Stimulated activated CD4-positive, alpha-beta T cell treated with anti-CD3 and anti-CD28 coated beads, TNF-alpha, amount 100 ng/mL, for 24 hours (primary cell): ENCODE measurements at places on chromosomes 4 and X.

DNA sequence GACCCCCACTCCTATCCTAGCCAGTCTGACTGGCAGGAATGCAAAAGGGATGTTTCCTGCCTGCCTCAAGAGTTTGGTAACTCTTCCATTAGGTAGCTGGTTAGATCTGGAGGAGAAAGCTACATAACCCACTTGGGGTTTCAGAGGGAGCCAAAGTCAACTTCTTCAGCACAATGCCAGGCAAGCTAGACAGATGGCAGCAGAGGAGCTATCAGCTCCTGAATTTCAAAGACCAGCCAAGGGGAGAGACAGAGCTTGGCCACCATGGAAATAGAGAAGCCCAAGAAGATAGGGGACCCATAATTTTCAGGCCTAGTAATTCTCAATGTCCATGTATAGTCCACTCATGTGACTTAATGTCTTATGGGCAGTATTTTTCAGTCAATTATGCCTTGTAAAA lies 56.4 kb downstream of the PGRMC1 start:
- no peak for DNase-seq

- peak; percentile 31 for DNase-seq
These were observed 3.1 kb downstream of the JADE1 start for GRCh38 chr4:128812442-128813235.

- no peak for DNase-seq
These were observed 76.1 kb downstream of the AMMECR1 start for GRCh38 chrX:110241816-110242215.

DNA sequence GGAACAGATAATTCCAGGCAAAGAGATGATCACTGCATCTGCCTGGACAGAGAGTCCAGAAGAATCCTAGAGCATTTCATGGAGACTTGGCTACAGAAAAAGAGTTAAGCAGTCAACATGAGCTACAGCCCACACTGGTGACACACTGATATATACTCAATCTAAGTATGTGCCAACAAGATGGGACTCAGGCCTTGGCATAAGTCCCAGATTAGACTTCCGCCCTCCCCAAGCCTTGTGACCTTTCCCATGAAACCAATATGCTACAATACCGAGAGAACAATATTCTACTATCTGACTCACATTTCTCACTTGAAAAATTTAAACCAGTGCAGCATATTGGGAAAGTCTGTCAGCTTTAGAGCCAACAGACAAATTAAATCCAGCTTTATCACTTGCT lies 65.7 kb upstream of the SLITRK2 start:
- DNase-seq = no peak

- no peak for DNase-seq
These were observed 32.1 kb upstream of the TEX13D start for GRCh38 chrX:124300405-124300804.

DNA sequence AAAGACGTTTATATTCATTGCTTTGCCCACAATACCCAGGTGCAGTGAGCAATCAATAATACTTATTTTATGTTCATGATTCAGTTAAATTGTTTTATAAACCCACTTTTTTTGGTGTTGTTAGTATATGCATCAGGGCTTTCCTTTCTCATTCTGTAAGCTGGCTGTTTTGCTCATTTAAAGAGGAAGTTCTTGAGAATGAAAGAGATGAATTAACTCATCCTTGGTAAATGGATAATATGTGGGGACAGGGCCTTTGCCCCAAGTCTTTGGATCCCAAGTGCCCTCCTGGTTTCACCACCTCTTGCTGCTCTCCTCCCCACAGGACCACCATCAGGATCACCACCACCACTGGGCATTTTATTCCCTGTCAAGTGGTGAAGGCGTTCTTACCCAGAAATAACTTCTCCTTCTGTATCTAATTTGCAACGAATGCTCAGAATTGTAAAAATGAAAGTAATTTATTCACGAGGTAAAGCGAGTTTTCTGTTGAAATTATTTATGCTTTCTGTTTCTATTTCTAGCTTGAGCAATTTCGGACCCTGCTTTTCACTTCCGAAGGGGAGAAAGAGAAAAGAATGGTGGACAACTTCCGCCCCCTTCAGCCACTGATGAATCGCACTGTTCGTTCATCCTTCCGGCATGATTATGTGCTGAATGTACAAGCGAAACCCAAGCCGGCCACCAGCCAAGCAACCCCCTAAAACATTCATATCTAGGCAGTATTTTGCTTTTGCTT lies 8.2 kb upstream of the ZRSR2 start:
- peak; percentile 5 for DNase-seq

DNA sequence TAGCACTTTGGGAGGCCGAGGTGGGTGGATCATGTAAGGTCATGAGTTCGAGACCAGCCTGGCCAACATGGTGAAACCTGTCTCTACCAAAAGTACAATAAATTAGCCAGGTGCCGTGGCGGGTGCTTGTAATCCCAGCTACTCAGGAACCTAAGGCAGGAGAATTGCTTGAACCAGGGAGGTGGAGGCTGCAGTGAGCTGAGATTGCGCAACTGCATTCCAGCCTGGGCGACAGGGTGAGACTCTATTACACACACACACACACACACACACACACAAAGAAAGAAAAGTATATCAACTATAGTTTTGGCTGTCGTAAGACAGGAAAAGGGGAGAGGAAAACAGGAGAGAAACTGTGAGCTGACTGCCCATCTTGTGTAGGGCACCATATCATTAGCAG lies 171.7 kb downstream of the ADAMTS3 start:
- no peak for DNase-seq

GRCh38 chr4:112721627-112722026 lies 84.7 kb downstream of the LARP7 start:
- no peak for DNase-seq

DNA sequence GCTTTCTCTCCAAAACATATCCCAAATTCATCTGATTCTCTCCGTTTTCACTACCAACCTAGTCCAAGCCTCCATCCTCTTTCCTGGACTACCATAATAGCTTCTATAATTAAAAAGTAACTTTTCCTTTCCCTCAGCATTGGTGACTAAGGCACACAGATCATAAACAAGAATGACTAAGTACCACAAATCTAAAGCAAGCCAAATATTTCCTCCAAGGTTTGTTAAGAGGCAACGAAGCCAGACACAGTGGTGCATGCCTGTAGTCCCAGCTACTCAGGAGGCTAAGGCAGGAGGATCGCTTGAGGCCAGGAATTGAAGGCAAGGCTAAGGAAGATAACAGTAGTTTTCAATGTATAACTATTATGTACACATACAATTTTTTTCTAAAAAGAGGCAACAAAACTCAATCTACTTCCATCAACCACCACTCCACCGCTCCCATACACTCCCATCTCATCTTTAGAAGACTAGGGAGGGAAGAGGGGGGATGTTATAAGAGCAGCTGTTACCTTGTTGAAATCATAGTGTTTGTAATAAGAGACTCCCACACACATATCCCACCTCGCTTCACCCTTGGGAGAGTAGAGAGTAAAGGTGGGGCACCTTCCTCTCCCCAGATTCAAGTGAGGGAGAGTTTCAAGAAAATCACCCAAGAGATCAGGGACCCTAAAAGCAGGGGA lies 4.2 kb upstream of the JCHAIN start:
- DNase-seq = no peak

DNA sequence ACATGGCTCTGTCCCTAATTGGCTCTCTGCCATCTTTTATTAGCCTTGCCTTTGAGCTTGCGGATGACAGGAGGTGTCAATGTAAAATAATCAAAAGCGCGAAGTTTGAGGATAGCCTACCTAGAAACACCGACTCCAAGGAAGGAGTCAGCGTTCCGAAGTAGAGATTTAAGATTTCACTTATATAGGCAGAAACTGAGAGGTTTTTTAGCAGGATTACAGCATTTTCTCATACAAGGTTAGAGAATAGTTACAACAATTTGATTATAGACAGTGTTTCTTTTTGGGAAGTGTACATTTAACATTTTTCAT lies 499 bp upstream of the NFXL1 start:
- no peak for DNase-seq

- no peak for DNase-seq
These were observed 21.6 kb upstream of the MAPK10 start for GRCh38 chr4:86381431-86381830.

- no peak for DNase-seq
These were observed 100.5 kb upstream of the TBC1D9 start for GRCh38 chr4:140856621-140857062.

DNA sequence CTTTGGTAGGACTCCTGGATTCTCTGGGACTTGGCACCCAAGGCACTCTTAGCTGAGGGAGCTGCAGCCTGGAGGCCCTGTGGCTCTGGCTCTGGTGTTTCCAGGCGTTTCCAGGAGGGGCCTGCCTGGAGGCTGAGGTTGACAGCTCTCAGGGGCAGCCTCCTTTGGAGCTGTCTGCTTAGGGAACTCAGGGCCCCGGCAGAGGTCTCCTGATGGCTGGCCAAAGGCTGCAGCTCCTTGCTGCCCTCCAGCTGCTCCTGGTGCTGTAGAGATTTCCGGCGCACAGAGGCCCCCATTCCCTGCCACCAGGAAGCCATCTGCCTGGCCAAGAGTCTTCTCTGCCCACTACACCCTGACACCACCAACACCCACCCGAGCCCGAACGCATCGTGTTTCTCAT lies 25.3 kb upstream of the ARHGEF38 start:
- no peak for DNase-seq

DNA sequence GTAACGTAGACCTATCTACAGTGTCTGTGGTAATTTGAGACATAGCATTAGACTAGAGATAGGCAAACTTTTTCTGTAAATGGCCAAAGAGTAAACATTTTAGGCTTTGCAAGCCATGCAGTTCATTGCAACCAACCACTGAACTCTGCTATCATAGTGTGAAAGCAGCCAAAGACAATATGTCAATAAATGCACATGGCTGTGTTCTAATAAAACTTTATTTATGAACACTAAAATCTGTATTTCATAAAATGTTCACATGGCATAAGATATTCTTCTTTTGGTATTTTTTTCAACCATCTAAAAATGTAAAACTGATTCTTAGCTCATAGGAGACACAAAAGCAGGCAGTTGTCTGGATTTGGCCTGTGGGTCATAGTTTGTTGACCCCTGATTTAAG lies 120.9 kb downstream of the AMELX start:
- no peak for DNase-seq

DNA sequence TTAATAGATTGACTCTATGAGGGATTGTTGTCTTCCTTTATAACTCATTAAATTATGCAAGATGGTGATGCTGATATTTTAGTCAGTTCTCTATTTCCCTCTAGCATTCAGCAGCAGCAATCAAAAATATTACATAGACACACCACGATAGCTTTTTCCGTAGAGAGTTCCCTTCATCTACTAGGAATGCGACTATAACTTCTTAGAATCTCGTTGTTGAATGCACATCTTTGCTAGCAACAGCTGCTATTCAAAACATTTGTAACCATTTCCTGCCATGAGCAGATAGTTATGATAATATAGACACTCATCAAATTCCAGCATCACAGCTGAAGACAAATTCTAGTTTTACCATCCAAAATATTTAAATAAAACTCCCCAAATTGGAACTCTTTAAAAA lies 147.4 kb upstream of the FGF13 start:
- DNase-seq = no peak

GRCh38 chr4:121551271-121551670 lies 145.5 kb downstream of the ANXA5 start:
- no peak for DNase-seq

DNA sequence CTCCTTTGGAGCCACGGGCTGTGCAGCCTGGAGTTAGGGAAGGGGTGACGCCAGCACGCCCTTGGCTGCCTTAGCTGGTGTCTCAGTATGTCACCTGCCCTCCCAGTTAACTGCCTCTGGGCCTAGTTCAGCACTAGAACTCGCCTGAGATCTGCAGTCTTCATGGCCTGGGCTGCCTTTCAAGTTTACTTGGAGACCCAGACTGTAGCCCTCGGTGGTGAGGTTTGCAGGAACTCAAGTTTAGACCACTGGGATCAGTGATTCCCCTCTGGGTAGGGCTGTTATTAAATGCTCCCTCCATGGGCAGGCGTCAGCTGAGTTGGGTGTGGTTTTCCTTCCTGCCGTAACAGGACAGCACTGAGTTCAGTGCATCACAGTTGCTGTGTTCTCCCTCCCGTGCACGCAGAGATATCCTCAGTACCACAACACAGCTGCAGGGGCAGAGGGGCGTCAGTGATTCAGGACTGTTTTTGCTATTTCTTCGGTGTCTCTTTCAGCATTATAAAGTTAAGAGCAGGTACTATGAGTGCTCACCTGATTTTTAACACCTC lies 30.5 kb downstream of the PLAC8 start:
- DNase-seq = no peak

GRCh38 chrX:149286940-149287349 lies 218.2 kb downstream of the IDS start:
- DNase-seq = peak; percentile 5

DNA sequence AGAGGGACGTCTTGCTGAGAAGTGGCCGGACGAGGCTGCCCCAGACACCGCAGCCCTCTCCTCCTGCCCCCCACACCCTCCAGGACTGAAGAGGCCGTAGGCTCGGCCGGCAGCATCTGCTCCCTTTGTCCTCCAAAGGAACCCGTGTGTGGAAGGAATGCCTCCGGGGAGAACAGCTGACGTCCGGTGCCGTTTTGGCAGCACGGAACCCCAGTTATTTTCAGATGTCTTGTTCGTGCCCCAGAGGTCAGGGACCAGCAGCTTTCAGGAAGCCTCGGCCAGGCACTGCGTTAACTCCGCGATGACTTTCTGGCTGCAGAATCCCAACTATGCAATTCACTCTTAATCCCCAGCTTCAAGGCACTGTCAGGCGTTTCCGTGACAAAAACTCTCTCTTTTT lies 10.9 kb upstream of the PPP2R3B start:
- no peak for DNase-seq

- DNase-seq = no peak
These were observed 197.9 kb downstream of the EVC2 start for GRCh38 chr4:5510504-5510903.

DNA sequence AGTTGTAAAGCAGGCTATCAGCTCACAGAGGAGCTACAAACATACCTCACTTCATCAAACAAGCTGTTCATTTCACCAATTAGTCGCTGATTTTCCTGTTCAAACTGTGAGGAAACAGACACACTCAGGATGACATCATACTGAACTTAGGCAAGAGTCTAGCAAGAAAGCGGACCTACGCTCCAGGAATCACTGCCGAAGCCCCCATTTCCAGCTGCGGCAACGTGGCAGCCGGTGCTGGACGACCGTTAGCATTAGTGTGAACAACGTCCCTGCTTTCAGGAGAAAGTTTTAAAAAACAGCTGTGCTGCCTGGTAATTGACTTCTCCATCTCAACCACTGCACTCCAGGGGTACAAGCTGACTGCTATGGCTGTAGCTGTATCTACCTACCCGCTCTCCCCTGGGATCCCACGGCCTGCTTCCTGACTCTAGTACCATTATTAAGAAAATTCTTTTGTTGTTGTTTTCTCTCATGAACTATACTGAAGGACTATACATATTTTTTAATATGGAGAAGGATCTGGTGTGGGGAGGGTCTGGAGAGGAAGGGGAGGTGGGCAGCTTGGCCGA lies 38.3 kb downstream of the NSG1 start:
- no peak for DNase-seq

DNA sequence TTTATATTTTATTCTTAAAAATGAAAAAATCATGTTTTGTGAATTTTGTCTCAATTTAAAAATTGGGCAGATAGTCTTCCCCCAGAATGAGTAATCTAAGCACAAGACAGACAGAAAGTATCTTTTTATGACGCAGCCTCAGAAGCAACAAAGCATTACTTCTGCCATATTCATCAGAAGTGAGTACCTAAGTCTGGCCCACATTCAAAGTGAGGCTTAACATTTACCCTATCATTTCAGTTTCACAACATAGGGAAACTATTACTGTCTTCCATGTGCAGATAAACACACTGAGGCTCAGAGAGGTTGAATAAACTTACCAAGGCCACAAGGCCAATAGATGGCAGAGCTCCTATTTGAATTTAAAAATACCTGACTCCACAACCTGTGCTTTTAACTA lies 4.4 kb upstream of the PRDX4 start:
- no peak for DNase-seq
